ENCODE measurements at places on chromosomes 4 and X.

- DNase-seq = no peak
Measured at GRCh38 chr4:72505314-72505744, 63.7 kb downstream of the ADAMTS3 start.

DNA sequence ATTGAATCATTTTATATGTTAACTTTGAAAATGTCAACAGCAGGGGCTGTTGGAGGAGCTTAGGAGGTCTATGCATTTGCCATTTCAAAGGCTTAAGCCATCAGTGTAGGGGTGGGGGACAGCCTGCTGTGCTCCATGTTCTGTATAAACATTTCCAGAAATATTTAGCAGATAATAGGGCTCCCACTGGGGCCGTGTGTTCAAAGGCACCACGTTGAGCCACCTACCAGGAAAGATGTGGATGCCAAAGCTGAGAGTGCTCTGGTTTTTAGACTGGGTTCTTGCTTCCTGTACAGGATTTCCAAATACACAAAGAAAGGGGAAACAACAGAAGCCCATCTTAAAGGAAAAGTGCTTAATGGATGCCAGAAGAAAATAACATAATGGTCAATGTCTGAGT lies 219.5 kb downstream of the CENPC start:
- DNase-seq = no peak

DNA sequence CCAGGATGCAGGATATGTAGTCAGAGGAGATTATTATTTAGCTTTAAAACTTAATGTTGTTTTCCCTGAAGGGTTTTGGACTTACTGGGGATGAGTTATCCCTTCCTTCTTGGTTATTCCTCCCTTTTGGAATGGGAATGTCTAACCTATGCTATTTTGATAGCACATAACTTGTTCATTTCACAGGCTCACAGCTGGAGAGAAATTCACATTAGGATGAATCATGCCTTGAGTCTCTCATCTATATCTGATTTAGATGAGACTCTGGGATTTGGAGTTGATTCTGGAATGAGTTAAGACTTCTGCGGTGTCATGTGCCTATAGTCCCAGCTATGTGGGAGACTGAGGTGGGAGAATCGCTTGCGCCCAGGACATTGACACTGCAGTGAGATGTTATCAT lies 81.1 kb downstream of the ATP11C start:
- DNase-seq = no peak

DNA sequence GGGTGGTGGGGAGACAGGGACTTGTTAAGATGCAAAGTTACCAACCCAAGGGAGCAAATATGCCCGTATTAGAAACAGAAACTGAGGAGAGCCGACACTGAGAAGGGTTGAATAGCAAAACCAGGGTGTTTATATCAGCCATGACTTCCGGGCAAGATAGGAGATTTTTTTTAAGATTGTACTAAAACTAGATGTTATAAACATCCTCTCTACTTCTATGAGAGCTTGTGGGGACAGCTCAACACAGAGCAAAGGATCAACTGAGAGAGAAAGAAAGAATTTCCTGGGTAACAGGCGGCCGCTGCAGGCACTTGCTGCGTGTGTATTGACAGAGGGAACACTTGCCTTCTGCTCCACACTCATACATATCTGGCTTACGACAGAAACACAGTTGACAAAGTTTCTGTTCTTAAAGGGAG lies 49.1 kb upstream of the FBXW7 start:
- DNase-seq = no peak

DNA sequence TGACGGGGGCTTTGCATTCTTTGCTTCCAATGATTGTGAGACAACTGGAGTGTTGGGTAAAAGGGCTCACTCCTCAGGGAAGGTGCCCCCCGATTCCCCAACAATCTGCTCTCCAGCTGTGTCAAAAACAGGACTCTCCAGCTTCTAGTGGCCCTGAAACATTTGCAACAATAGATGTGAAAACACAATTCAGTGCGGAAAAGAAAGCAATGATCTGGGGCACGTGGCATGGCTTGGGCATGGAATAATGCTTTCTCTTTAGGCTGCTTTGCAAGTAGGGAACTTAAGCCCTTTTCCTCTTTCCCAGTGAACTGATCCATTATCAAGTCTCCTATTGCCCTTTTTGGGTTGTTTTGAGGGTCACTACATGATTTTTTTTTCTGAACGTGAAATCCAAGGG lies 239.9 kb downstream of the C4orf33 start:
- no peak for DNase-seq

DNA sequence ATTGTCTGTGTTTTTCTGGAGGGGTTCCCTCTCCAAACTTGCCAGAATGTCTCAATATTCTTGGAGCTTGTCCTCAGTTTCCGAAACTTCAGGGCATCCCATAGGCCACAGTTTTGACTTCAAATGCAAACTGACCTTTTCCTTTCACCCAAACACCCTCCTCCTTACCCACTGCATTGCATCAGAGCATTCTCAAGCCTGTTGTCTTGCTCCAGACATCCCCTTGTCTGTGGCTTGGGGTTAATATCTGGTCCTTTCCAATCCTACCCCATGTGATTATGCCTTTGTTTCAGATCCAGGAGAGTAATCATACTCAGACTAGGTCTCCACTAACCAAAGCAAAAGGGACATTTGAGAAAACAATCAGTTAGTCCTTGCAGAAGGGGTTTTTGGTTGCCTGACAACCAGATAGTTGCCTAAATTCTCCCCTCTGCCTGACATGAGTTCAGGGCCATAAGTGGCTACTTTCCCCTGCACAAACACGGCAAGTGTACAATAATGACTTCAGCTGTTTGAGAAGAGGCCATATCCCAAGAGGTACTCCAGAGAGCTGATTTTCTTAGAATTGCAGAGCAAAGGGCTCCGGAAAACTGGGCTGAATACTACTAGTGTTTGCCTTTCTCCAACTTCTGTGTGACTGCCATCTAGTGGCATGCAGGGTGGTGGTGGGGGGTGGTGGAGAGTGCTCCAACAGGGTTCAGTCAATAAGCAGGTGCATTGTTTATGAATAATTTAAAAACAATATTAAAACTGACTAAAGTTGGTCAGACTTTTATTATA lies 130.2 kb downstream of the CHRDL1 start:
- no peak for DNase-seq
